AG08396 (cell line): ENCODE measurements at places on chromosomes 11 and 22.

DNA sequence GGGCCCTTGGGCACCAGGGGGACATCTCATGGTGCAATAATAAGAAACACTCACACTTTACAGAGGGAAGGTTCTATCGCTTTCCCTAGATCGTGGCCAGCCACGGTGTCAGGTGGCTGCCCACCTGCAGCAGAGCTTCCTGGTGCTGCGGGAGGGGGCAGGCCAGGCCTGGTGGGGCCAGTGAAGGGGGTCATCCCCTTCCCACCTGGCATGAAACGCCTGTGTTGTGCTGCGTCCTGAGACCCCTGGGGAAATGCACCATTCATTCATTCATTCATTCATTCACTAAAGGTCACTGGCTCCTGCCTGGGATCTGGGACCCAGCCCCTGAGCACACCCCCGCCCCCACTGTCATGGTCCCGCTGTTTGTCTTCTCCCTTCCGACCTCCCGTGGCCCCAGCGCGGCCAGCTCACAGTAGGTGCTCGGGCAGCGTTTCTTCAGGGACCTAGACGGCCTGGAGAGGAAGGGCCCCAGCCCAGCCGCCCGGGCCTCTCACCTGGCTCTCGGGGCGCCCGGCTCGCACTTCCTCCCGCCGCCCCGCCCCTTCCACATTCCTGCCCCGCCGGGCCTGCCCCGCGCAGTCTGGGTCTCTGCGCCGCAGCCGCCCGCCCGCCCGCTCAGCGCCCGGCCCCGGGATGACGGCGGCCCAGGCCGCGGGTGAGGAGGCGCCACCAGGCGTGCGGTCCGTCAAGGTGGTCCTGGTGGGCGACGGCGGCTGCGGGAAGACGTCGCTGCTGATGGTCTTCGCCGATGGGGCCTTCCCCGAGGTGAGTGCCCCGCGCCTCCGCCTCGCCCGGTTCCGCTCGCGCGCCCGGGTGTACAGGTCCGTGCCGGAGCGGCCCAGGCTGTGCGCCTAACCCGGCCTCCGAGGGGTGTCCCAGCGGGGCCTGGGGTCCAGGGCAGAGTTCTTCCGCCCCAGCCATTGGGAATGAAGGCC is at the start of gene RHOD:
Gene RHOD (plus strand): TSS at position 581 of the 938 bp plus-strand sequence. CDS start 56 bp downstream, at position 637.
- peak; percentile 72 for DNase-seq

DNA sequence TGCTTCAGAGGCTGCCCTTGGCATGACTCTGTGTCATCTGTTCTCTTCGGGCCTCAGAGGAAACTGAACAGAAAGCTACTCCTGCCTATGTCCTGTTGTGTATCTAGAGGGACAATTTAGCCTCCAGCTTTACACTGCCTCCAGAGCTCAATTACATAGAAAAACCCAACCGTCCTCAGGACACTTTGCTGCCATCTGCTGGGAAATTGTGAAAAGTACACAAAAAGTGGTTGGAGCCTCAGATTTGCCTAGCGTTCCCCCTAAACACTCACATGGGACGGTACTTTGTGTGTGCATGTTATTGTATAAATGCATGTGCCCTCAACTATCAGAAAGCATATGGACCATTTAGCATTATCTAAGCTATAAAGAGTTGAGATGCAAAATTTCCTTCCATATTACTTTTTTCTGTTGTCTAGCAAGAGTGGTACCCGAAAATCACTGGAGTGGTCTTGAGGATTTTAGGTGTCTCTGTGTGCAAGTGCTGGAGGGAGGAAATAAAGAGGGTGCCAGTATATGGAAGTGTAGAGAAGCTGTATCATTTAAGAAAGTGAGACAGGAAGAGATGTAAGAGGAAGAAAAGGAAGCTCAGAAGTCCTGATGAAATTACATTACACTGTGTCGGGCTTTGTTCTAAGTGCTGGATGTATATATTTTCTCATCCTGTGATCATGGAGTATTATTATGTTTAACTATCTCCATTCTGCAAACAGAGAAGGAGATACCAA is 8.7 kb upstream of the MS4A4E start:
- DNase-seq = no peak

DNA sequence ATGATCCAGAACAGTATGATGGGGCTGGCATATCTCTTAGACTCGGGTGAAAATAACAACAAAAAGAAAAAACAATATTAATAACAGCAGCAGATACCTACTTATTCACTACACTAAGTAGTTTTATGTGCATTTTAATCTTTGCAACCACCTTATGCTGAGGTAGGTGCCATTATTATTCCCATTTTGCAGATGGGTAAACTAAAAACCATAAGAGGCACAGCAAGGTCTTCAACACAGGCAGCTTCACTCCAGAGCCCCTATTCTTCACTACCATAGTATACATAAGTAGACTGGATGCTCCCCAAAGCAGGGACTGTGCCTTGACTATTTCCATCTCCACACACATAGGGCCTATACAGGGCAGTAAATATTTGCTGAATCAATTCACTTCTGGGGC is 41.0 kb downstream of the CLPB start:
- no peak for DNase-seq

DNA sequence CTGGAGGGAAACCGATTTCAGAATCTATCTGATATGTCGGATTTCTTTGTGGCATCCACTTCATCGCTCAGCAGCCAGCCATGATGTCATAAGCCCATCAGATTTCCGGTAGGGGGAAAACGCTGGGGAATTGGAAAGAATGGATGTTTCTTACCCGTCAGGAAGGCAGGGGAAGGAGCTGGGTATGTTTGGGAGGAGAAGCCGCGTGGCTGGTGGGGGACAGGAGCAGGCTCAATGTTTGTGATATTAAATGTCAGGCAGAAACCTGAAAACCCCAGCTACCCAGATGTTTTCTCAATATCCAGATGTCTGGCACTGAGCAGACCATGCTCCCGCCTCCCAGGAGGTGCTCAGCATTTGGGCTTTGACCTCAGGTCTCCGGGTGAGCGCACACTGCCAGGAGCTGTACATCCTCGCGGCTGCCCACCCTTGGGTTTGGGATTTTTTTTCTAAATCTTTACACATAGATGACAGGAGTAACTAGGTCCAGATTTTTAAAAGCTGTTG is 67.5 kb downstream of the NFAM1 start:
- DNase-seq = no peak

GRCh38 chr11:109586789-109587188 is 164.8 kb downstream of the C11orf87 start:
- no peak for DNase-seq

DNA sequence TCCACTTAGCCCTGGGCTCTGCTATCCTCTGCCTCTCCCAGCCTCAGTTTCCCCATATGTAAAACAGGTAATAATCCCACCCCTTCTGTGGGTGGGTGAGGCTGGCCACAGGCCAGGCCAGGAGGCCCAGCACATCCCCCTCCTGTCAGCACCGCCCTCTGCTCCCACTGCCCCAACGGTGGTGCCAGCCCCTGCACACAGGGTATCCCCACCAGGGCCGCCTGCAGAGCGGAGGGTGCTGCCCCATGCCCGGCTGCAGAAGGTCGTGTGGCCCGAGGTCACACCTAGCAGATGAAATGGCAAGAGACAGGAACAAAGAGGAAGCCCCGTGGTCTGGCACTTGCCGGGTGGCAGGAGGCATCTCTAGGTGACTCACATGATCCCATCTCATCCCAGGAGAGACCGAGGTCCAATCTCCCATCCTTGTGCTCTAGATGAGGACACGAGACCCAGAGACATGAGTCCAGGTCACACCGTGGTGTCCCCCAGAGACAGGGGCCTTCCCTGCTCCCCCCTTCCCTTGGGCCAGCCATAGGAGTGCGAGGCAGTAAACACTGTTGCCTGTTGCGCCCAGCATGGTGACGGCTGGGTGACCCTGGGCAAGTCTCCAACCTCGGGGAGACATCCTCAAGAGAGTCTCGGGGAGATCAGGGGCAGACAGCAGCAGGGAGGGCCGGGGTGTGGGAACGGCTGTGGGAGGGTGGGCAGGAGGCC is 27.2 kb upstream of the PPARA start:
- DNase-seq = no peak

DNA sequence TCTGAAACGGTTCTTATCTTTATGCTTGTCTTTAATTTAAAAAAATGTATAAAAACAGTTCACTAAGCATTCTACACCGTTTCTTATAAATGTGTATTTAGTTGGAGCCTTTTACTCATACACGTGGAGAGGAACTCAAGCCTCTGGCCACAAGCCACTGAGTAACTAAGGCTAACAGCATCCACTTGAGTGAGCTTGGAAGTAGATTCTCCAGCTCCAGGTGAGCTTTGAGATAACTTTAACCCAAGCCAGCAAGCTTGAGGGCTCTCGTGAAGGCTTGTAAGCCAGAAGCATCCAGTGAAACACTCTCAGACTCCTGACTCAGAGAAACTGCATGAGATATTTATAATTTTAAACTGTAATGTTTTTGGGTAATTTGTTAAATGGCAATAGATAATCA is 82.6 kb downstream of the ARHGAP20 start:
- DNase-seq = no peak

GRCh38 chr11:63549411-63549810 is 12.8 kb downstream of the PLAAT4 start:
- no peak for DNase-seq

DNA sequence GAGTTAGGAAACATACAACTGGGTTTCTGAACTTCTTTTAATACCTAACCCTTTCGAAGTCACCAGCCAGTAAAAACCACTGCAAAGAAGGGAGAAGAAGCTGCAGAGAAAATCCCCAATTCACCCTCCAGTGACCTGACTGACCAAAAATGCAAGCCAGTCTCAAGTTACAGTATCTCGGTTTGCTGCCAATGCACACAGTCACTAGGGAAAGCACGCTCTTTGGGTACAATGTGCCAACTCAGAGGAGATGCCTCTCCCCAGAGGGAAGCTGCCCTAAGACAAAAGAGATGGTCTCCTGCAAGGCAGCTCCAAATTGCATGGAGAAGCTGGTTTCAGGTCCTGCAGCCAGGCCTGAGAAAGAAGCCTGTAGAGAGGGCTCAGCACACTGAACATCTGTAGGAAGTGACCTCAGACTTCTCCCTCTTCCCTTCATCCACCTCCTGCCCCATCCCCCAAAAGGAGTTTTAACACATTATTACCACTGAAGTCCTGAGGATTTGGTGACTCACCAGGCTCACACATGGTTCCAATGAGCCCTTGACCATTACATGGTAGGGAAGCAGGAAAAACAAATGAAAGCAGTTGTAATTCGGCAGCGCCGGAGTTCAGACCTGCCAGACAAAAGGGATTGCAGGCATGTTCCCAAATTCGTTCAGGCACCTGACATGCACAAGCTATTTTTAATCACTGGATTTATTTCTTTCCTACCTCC is 90.1 kb downstream of the ETS1 start:
- DNase-seq = peak; percentile 66
